ENCODE measurements at places on chromosomes 6 and 20.

- DNase-seq = peak; percentile 61
These were observed 30.9 kb upstream of the NOTCH4 start for GRCh38 chr6:32254761-32255198.

- DNase-seq = no peak
These were observed 118.3 kb downstream of the STXBP5 start for GRCh38 chr6:147322299-147323162.

- peak; percentile 53 for DNase-seq
These were observed 9.1 kb downstream of the PI16 start for GRCh38 chr6:36963451-36964290.

GRCh38 chr6:29980511-29980910 lies 38.2 kb downstream of the HLA-A start:
- DNase-seq = no peak

- DNase-seq = peak; percentile 71
These were observed 36.4 kb upstream of the FAM83B start for GRCh38 chr6:54810147-54810546.

DNA sequence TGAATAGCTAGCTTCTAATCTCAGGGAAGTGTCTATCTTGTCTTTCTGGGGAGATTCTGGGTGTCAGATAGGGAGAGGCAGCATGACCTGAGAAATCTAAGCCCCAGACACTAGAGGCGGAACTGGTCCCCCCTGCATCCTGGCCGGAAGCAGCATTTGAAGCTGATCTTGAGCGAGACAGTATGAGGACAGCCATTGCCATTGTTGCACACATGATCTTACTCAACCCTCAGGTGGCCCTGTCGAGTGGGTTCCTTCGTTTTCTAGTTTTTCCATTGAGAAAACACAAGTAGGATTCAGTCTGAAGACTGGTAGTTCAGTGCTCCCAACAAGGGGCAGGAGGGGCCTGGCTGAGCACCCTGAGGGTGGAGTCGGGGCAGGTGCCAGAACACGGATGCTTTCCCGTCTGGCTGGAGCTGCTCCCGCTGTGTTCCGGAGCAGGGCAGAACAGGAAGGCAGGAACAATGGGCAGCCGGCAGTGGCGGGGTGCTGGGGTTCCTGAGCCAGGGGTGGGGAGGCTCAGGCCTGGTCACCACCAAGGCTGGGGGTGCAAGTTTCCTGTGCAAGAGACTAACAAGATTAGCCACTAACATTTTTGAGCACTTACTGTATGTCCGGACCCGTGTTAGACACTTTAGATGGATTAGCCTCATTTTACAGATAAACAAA lies 7.9 kb upstream of the SDCBP2 start:
- DNase-seq = no peak

GRCh38 chr6:95094751-95095663 lies 482.3 kb upstream of the MANEA start:
- no peak for DNase-seq

DNA sequence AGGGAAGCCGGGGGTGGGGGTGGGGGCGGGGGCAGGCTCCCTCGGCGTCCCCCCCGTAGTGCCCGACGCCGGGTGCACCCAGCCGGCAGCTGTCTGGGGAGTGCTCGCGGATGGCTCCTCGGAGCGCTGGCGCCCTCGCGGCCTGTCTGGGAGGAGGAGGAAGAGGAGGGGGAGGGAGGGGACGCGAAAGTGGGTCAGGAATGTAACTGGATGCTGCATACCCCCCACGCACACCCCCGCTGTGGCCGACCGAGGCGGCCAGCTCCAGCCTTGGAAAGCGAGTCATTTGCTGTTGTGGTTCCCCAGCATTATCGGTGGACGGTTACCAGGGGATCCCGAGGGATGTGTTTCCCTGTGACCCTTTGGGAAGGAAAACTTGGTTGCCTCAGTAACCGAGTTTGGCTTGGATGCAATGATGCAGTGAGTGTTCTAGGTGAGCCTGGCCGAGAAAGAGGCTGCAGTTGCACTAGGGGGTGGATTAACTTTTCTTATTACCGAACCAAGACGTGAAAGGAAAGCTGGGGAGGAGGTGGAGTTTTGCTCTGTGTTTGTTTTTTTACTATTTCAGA lies 55.2 kb upstream of the RREB1 start:
- peak; percentile 69 for DNase-seq

DNA sequence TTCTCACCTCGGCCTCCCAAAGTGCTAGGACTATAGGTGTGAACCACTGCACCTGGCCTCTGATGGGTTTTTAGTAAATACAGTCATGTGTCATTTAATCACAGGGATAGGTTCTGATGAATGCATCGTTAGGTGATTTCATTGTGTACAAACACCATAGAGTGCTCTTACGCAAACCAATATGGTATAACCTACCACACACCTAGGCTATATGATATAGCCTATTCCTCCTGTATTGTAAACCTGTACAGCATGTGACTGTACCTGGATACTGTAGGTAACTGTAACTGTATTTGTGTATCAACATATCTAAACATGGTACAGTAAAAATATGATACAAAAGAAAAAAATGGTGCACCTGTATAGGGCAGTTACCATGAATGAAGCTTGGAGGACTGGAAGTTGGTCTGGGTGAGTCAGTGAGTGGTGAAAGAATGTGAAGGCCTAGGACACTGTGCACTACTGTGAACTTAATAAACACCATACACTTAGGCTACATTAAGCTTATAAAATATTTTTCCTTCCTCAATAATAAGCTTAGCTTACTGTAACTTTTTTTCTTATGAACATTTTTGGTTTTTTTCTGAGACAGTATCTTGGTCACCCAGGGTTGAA lies 10.0 kb downstream of the BICRAL start:
- no peak for DNase-seq

- no peak for DNase-seq
These were observed 190.3 kb upstream of the TAB2 start for GRCh38 chr6:149127212-149127611.

- no peak for DNase-seq
These were observed 154.9 kb downstream of the OR2B2 start for GRCh38 chr6:27757307-27757706.

DNA sequence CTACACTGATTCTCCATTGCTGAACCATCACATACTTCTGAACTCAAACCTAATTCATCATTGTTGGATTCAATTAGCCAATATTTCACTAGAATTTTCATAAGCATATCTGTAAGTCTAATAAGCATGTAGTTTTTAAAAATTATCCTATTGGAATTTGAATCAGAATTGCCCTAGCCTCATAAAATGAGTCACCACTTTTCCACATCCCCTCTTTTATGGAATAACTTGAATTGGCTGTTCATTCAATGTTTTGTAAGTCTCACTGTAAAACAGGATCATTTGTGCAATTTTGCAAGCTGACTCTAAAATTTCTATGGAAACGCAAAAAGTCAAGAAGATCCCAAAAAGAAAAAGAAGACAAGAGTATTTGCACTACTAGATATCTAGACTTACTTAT lies 141.0 kb downstream of the HACE1 start:
- no peak for DNase-seq

DNA sequence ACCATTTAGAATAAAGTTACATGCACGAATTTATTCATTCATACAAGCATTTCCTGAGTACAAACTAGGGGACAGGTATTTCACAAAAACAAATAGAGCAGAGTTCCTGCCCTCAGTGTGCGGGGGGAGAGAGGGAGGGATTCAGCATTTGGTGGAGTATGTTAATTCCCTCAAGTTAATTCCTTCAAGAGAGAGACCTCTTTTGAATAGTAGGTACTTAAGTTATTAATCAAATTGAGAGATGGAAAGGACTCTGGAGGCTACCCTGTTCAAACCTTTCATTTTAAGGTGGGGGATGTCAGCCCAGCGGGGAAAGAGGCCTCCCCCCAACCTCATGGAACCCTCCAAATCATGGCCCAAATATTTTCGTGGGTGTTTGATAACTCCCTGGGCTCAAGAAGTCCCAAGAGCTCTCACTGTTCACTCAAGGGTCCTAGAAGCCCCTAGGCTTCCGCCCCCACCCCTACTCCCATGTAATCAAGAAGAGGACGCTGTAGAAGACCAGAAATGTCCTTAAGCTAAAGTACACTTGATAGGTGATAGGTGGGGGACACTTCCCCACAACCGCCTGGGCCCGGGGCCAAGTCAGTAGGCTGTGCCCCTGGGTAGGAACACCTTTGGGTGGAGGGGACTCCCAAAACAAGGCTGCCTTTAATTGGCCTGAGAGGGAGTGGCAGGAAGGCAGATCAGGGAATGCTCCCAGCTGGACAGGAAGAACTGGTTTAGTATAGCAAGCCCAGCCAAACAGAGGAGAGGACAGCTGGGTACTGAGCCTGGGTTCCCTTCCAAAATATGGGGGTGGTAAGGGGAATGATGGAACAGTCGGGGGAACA lies 2.9 kb downstream of the SDC4 start:
- DNase-seq = no peak

- peak; percentile 9 for DNase-seq
These were observed 19.3 kb downstream of the TXNDC5 start for GRCh38 chr6:7891078-7891872.

GRCh38 chr6:93238632-93239031 lies 180.7 kb downstream of the EPHA7 start:
- DNase-seq = no peak

GRCh38 chr6:165573671-165574070 lies 89.4 kb downstream of the PDE10A start:
- DNase-seq = peak; percentile 59

DNA sequence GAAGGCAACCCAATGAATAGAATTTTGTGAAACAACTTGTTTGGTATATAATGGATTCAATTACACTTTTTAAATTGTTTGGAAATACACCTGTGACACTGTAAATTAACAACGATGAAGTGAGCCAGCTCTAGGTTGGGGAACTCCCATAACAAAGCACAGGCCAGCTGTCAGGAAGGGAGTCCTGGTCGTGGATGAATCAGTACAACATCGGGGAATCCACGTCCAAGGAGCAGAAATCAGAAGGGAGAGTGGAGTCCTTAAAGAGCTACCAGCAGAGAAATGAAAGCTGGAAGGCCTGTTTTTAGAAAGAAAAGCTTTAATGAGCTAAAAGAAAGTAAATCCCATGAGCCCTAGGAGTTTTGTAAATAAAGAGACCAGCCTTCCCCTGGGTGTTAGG lies 223.1 kb upstream of the SLC35B3 start:
- no peak for DNase-seq

GRCh38 chr6:153591159-153591558 lies 447.9 kb upstream of the OPRM1 start:
- DNase-seq = no peak

- no peak for DNase-seq
These were observed 38.6 kb downstream of the SYNJ2 start for GRCh38 chr6:158020272-158020711.

DNA sequence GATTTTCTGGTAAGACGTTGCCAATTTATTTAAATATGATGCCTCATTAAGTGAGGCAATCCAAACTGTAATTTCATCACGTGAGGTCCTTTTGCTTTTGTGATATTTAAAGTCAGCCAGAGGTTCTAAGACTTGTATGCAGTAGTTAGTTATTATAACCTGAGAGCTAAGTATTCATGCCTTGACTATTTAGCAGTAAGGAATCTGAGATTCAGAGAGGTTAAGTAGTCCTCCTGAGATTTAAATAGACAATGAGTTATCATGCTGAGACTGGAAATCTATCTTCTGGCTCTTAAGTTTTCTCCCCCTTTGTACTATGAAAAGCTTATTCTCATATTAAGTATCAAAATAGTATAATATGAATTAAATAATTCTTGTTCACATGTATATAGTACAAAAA lies 158.0 kb downstream of the UTRN start:
- DNase-seq = no peak

DNA sequence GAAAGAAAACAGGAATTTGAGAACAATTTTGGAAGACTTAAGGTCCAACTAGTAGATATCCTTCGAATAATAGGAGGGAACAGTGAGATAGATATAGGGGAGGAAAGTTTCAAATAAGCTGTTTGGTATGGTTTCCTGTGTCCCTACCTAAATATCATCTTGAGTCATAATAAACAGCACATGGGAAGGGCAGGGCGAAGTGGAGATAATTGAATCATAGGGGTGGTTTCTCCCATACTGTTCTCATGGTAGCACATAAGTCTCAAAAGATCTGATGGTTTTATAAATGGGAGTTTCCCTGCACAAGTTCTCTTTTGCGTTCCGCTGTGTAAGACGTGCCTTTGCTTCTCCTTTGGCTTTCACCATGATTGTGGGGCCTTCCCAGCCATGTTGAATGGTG lies 39.5 kb upstream of the ENPP5 start:
- no peak for DNase-seq

DNA sequence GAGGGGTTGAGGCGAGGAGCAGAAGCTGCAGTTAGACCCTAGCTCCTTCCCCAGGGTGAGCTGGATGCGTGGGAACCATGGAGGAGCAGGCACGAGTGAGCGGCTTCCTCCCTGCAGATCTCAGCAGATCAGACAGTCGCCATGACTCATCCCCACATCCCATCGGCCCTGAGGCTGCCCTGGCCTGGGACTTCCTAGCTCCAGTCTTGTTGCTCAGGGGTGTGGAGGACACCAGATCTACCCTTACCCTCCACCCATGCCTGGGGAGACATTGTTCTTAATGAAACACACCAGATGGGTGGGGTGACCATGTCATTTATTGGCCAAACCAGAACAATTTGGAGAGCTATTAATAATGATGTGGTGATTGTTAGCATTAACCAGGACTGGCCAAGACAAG lies 36.3 kb upstream of the TGM2 start:
- no peak for DNase-seq

DNA sequence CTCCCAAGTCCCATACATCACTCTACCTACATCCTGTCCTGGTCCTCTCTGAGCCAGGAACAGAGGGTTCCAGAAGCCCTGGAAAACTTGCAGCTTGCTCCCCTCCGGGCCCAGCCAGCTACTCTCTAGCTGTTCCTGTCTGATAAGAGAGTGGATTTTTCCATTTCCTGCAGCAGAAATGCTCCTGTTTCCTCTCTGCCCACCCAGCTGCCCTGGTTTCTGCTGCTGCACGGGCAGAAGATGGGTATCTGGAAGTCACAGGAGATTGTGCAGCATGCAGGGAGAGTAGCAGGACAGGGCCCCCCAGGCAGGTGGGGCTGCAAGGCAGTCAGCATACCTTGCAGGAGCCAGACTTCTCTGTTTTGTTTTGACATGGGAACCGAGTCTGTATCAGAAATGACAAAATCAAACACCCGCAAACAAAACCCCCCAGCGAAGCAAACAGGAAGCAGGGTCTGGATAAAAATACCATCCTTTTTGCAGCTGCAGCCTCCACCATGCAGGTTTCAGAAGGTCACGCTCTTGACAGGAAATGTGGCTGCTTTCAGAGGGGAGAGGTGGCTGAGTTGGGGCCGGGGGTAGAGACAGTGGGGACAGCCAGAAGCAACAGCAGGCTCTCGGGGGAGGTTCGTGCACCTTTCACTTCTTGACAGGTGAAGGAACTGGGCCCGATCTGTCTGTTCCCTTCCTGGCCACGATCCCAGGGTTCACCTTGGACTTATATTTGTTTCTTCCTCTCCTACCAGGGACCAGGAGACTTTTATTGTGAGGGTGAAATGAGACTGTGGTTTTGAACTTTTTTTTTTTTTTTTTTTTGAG lies 50.8 kb upstream of the FAM83D start:
- no peak for DNase-seq

- DNase-seq = no peak
These were observed 1.2 kb downstream of the DUSP22 start for GRCh38 chr6:293193-294174.

DNA sequence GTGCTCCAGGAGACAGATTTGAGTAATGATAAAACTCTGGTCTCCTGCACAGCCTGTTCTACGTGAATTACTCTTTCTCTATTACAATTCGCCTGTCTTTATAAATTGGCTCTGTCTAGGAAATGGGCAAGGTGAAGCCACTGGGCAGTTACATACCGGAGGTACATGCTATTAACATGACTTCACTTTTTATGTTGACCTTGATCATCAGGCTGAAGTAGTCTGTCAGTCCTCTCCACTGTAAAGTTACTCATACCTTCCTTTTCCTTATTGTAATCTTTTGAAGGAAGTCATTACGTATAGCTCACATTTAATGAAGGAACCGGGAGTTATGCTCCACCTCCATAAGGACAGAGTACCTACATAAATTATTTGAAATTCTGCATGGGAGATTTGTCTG lies 19.9 kb upstream of the KHDC1 start:
- no peak for DNase-seq

Measured in brain (organoid and tissue), 16 donors.